ENCODE measurements at places on chromosomes 1 and 21.

GRCh38 chr1:87950369-87950768, 621.7 kb downstream of the LMO4 start:
- DNase-seq = no peak

DNA sequence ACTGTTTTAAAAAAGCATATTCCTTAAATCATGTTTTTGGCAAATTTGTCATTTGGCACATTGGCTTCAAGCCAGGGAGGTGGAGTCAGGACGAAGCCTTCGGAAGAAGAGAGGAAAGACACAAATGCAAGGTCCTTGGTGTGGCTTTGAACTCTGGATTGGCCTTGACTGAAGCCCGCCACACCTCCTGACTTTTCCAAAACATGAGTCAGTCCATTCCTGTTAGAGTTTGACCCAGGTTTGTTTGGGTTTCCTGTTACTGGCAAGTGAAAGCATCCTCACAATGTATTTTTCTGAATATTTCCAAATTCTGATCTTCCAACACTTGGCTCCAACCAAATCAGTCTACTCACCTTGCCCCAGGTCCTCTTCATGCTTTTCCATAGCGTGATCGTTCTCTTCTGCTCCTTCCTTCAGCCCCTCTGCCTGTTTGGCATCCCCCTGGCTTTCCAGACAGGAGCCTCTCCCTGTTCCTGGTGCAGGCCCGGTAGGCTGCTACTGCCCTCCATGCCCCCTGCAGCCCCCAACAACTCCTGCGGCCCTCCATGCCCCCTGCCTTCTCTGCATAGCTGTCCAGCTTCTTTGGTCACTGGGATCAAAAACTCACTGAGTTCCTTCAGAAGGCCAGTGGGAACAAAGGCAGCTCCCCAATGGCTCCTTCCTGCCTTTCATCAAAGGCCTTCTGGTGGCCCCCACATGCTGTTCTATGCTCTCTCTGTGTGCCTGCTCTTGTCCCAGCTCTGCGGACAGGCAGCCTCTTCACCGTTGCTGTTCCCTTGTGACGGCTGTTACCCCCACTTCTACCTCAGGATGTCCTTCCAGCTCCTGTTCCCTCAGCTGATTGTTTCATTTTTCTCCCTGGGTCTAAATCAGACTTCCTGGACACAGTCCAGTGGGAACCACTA, 30.4 kb upstream of the SLC30A1 start:
- DNase-seq = no peak

DNA sequence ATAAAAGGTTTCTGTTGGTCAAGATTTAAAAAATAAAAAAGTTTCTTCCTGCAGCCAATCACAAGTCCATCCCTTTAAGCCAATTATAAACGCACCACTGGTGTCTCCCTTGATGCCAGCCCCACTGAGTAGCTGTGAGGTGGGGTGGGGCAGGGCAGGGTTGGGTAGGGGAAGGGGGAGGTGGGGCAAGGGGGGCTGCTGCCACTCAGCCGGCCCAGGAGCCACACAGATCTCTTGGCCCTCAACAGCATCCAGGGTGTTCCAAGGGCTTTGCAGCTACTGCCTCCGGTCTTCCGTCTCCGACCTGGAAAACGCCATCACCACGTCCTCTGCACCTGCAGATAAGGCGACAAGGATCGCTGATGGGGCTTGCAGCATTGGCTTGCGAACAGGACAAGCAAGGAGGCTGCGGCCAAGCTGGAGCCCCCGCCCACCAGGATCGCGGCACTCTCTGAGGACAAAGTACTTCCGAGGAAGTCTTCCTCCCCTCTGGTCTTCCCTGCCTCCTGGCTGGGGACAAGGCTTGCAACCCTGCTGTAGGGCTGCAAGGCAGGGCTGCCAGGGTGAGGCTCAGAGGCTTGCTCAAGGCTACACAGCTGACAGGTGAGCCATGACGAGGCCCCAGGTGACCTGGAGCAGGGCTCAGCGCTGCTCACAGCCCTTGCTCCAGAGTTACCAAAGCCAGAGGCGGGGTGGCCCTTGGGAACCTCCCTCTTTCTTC, 26.8 kb upstream of the CLSTN1 start:
- no peak for DNase-seq

- no peak for DNase-seq
These were observed 22.6 kb downstream of the HIPK1 start for GRCh38 chr1:113951719-113952118.

DNA sequence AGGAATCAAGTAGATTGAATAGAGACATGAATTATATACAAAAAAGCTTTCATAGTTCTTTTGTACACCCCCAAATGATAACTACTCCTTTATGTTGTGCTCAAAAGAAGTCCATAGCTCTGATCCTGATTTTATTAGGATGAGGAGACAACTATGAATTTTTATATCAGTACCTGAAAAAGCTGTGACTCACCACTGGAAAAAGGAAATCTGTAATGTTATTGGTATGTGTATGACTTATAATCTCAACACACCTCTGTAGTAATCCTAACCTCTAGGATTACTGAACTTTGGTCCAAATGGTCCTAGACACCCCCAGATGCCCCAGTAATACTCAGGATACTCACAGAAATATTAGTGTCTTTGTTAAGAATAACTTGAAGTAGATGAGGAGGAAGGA, 10.2 kb downstream of the PRKAB2 start:
- no peak for DNase-seq

GRCh38 chr21:34351786-34352241, 12.0 kb upstream of the KCNE2 start:
- DNase-seq = peak; percentile 32

- DNase-seq = no peak
These were observed 68.6 kb downstream of the NTMT2 start for GRCh38 chr1:170214117-170215032.

- DNase-seq = no peak
These were observed 5.9 kb downstream of the SMG7 start for GRCh38 chr1:183477986-183478781.

DNA sequence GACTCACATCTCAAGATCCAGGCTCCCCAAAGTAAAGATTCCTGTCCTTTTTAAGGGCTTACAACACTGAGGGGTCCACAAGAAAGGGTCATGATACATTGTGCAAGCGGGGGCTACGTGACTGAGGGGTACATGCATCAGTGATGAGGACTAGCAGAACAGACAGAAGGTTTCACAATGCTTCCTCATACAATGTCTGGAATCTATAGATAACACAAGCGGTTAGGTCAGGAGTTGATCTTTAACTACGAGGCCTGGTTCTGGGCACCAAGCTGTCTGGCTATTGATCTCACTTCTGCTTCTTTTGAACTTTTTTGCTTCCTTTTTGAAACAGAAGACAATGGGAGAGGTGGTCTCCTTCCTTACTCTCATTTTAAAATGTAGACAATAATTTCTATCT, 718.6 kb downstream of the AMY1C start:
- DNase-seq = no peak

- DNase-seq = no peak
These were observed 6.2 kb upstream of the ANKRD65 start for GRCh38 chr1:1427106-1427819.

DNA sequence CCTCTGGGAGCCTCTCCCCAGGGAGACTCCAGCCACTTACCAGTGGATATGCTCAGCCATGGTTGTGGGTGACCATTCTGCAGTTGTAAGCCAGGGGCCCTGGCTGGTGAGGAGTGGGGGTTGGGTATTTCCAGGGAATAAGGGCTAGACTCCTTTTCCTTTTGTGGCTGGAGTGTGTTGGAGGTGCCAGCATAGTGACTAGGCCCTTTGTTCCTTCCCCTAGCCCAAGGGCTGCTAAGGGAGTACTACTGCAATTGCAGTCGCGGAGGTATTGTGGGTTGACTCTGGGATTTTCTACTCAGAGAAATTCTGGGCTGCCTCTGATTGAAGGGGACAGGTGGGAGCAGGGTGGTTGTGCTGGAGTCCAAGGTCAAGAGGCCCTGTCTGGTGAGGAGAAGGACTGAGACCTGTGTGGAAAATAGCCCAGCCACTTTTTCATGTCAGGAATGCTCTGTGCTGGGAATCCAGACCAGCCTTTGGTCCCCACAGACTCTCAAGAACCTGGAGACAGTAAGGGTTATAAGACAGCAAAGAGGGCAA, 43.1 kb downstream of the MROH9 start:
- DNase-seq = no peak

- peak; percentile 60 for DNase-seq
These were observed 51.0 kb downstream of the GADD45A start for GRCh38 chr1:67735806-67736627.

GRCh38 chr1:116340506-116341231, 32.4 kb upstream of the ATP1A1 start:
- no peak for DNase-seq

- DNase-seq = no peak
These were observed 25.6 kb upstream of the RGS13 start for GRCh38 chr1:192610112-192610889.

DNA sequence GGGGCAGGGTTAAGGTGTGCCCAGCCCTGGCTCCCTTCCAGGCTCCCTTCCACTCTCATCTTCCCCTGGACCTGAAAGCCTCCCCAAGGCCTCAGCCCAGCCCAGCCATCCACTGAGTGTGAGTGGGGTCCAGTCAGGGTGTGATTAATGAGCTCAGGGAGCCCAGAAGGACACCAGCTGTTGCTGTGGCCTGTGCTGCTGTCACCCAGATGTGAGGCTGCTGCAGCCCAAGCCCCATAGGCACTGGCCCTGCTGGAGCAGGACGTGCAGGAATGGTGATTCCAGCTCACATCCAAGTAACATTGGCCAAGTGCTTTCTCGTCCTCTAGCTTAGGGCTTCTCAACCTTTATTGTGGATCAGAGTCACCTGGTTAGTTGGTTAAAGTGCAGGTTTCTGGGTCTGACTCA, 77.6 kb downstream of the EPHB2 start:
- no peak for DNase-seq

- no peak for DNase-seq
These were observed 2.0 kb downstream of the KRTAP10-6 start for GRCh38 chr21:44590311-44590721.

- peak; percentile 24 for DNase-seq
These were observed 17.1 kb upstream of the CCDC190 start for GRCh38 chr1:162878000-162878596.

DNA sequence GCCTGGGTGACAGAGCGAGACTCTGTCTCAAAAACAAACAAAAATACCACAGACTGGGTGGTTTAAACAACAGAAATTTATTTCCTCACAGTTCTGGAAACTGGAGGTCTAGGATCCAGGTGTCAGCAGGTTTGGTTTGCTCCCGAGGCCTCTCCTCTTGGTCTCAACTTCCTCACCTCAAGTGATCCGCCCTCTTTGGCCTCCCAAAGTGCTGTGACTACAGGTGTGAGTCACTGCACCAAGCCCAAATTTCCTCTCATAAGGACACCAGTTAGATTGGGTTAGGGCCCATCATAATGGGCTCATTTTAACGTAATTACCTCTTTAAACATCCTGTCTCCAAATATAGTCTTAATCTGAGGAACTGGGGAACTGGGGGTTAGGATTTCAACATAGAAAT, 35.5 kb downstream of the MFSD2A start:
- DNase-seq = no peak

- no peak for DNase-seq
These were observed 1.5 kb upstream of the NR0B2 start for GRCh38 chr1:26915204-26915842.

DNA sequence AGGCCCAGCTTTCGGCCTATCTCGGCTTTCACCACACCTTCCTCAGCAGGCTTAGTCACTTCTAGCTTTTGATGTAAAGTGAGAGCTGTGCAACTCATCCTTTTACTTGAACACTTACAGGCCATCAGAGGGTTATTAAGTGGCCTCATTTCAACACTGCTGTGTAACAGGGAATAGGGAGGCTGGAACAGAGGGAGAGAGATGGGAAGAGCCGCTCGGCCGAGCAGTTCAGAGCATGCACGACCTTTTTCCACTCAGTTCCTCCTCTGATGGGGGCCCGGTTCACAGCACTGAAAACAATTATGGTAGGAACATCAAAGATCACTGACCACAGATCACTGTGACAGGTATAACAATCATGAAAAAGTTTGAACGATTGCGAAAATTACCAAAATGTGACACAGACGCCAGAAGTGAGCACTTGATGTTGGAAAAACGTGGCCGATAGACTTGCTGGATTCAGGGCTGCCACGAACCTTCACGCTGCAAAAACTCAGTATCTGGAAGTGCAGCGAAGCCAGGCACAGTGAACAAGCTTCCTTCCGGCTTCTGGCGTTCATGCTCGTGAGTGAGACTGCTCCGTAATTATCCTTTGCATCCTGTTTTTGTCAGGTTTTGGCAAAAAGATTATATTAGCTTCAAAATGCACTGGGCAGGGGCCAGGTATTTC, 28.6 kb downstream of the AGPAT3 start:
- peak; percentile 45 for DNase-seq

- DNase-seq = no peak
These were observed 22.7 kb downstream of the NDUFS5 start for GRCh38 chr1:39048745-39049370.

- no peak for DNase-seq
These were observed 39.8 kb downstream of the RAB3B start for GRCh38 chr1:51950701-51951100.

- DNase-seq = no peak
These were observed 56.9 kb upstream of the RGS1 start for GRCh38 chr1:192518700-192519099.

DNA sequence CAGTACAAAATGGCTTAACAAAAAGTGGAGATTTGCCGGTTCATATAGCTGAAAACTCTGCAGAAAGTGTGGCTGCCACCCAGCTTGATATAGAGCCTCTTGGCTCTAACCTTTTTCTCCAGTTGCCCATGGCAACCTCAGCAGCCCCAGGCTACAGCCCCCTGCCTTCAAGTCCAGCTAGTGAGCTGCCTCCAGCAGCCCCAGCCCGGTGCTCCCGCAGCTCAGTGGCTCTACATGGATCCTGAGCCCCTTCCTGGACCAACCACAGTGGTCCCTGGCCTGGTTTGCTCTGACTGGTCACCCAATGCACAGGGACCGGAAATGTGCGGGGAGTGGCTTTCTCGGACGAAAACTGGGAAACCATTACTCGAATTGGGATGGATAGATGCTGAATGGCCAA, 13.3 kb upstream of the ATF3 start:
- DNase-seq = no peak
